ENCODE measurements at places on chromosomes 2 and 18. TPM values are rescaled to one million over a fixed set of nuclear protein-coding genes. Genes with fewer than 3 reads are reported as not detected.

DNA sequence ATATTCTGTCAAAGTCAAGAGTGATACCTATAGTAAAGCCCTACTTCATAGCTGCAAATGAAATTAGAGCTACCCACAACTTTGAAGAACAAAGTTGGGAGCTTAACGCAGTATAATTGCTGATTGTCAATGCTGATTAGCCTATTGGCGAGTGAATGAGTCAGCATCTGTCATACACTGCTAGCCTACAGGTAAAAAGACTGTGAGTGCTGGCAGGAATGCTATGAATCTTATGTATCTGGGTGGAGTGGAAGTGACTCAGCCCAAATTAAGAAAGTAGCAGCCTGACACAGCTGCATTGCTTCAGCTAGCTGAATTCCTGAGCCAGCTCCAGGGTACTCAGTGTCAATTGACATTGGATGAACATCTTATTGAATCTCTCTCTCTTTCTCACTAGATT is 179.4 kb upstream of the DCC start:
- no peak for DNase-seq

- no peak for DNase-seq
These were observed 18.0 kb upstream of the ARHGAP28 start for GRCh38 chr18:6711467-6711866.

DNA sequence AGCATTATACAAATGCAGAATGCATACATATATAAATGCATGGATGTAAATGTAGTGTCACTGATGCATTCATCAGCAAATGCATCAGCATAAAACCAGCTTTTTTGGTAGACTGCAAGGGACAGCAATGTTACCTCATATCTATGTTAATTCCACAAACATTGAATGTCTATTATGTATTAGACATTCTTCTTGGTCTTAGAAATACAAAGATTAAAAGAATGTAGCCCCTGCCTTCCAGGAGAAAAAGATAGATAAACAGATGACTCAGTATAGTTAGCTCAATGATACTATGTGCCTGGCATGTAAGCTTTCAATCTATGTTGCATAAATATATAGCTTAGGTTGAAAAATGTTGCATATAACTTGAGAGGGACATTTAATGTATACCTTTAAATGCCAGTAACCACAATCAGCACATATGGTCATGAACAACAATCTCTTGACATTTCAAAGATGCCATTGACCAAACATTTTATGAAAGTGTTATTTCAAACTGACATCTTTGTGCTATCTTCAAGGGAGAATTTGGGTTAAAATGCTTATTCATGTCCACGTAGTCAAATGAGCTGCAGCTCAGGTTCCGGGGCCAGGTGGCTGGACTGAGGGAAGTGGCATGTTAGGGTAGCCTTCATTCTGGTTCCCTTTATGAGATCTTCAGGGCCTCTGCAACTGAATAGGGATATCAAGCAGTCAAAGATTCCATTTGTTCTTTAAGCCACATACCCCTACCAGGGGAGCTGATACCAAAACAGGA is 45.2 kb upstream of the GCG start:
- DNase-seq = no peak

FOXD4L1 gene
- total RNA-seq = 0.19 TPM

SERPINB3 gene
- not detected for total RNA-seq

FAM161A gene
- total RNA-seq = 1.7 TPM

SPP2 gene
- not detected for total RNA-seq

All from omental fat pad (tissue), 4 donors.